ENCODE measurements at places on chromosomes 3 and 15.

- DNase-seq: no peak
Observed at GRCh38 chr15:73914145-73914544, 12.1 kb upstream of the LOXL1 start.

DNA sequence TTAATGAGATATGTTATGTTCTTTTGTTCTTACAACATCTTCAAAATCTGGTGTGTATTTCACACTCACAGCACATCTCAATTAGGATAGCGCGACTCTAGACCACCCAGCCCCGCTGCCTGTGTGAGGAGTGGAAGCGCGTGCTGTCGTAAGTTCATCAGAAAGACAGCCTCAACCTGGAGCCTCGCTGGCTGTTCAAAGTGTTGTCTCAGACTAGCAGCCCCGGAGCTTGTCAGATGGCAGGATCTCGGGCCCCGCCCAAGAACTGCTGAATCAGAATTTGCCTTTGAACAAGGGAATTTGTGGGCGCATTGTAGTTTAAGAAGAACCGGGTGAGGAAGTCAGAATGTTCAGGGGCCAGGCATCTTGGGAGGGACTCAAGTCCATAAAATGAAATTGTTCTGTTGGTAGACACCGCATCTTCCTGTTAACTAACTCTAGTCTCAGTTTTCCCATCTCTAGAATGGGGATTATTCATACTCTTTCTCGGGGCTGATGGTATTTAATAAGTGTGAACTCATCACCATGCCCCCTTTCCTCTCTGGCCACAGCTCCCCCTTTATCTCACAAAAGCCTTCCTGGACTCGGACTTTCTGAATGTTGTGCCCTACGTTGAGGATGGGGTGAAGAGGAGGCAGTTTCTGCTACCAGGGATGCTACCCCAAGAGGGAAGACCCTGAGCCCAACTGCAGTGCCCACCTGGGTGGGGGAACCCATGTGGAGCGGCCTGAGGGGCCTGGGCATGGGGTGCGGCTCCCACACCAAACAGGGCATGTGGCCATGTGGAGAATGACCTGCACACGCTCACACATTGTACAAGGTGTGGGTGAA is 40.4 kb downstream of the BHLHE40 start:
- no peak for DNase-seq

GRCh38 chr3:159458010-159458409 is 530.6 kb upstream of the IL12A start:
- DNase-seq: no peak

- DNase-seq: no peak
Observed at GRCh38 chr3:5806192-5806591, 618.7 kb downstream of the EDEM1 start.

DNA sequence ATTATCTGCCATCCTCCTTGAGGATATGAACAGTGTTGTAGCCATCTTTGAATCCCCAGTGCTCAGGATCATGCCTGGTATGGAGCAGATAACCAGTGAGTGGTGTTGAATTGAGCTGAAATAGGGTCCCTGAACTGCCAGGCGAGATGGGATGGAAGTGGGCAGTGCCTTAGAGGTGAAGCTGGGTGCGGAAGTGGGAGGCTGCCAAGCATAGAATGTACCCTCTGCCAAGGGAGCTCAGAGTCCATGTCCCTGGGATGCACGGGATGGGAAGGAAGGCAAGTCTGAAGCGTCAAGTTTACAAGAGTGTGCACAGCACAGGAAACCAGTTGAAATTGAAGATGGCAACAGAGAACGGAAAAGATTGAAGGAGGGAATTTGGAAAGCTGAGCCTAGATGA is 147.0 kb downstream of the CACNA1D start:
- DNase-seq: no peak

GRCh38 chr3:42117175-42118008 is 26.2 kb downstream of the TRAK1 start:
- DNase-seq: no peak

- no peak for DNase-seq
Observed at GRCh38 chr15:97140216-97140615, 809.7 kb downstream of the NR2F2 start.

DNA sequence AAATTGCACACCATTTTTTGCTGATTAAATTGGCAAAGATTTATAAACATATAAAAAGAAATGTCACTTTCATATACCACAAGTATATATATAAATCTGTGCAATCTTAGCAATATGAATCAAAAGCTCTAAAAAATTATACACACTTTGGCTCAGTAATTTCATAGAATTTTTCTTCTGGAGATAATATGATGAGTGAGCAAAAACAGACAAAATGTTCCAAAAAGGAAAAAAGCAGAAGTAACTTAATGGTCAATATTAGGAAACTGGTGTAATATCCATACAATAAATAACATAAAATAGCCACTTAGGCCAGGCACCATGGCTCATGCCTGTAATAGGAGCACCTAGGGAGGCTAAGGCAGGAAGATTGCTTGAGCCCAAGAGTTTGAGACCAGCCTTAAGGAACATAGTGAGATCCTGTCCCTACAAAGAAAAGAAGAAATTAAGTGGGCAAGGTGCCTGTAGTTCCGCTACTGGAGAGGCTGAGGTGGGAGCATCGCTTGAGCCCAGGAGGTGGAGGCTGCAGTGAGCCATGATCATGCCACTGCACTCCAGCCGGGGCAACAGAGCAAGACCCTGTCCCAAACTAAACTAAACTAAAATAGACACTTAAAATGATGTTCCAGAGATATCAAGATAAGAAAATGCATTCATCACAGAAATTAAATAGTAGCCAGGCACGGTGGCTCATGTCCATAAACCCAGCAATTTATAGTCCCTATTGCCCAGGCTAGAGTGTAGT is 52.1 kb downstream of the TFDP2 start:
- DNase-seq: no peak

GRCh38 chr15:58214591-58215340 is 76.6 kb downstream of the AQP9 start:
- no peak for DNase-seq

GRCh38 chr15:50676799-50677483 is 9.7 kb downstream of the TRPM7 start:
- DNase-seq: no peak

DNA sequence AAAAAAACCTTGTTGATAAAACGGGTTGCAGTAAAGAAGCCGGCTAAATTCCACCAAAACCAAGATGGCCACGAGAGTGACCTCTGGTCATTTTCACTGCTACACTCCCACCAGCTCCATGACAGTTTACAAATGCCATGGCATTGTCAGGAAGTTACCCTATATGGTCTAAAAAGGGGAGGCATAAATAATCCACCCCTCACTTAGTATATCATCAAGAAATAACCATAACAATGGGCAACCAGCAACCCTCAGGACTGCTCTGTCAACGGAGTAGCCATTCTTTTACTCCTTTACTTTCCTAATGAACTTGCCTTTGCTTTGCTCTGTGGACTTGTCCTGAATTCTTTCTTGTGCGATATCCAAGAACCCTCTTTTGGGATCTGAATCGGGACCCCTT is 14.4 kb upstream of the CDC25A start:
- DNase-seq: peak; percentile 41

DNA sequence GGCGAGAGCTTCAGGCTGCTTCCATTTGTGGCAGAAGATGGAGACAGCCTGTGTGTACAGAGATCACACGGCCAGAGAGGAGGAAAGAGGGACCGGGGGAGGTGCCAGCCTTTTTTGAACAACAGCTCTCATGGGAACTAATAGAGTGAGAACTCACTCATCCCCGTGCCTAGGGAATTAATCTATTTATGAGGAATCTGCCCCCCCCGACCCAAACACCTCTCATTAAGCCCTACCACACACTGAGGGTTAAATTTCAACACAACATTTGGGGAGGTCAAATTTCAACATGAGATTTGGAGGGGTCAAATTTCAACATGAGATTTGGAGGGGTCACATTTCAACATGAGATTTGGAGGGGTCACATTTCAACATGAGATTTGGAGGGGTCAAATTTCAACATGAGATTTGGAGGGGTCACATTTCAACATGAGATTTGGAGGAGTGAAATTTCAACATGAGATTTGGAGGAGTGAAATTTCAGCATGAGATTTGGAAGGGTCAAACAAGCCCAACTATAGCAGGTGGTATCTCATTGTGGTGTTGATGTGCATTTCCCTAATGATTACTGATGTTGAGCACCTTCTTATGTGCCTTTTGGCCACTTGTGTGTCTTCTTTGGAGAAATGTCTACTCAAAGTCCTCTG is 20.6 kb upstream of the RFTN1 start:
- DNase-seq: no peak

DNA sequence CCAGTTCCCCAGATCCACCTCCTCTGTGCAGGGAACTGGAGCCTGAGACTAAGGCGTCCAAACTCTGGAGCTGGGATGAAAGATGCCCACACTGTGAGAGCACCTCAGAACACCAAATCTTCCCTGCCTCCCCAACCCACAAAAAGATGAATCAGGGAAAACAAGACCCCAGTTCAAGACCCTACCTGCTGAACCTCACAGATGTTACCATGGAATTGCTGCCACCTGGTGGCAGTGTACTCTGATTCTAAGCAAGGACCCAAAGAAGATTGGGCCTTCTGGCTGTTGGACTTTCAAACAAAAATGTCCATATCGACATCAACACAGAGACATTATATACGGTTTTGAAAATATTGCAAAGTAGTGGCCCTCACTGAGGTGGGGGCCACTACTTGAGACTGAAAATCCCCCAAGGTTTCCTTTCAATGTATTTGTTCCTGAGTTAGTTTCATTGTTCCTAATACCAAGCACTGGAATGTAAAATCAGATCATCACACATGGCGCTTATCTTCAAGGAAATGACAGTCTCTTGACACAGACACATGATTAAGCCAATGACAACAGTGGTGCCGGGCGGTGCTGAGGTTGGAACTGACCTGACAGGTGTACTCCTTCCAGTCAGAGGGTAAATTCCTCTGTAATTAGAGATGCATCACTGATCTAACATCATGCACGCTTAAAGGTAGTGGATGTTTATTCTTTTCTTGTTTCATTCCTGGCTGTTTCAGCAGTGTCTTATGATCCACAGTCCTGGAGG is 67.6 kb downstream of the SLC6A11 start:
- DNase-seq: no peak

- DNase-seq: no peak
Observed at GRCh38 chr3:189235214-189235613, 63.4 kb downstream of the TPRG1 start.

- DNase-seq: no peak
Observed at GRCh38 chr15:39497759-39498565, 82.9 kb upstream of the THBS1 start.

GRCh38 chr15:89462198-89462912 is 34.0 kb downstream of the RHCG start:
- no peak for DNase-seq

DNA sequence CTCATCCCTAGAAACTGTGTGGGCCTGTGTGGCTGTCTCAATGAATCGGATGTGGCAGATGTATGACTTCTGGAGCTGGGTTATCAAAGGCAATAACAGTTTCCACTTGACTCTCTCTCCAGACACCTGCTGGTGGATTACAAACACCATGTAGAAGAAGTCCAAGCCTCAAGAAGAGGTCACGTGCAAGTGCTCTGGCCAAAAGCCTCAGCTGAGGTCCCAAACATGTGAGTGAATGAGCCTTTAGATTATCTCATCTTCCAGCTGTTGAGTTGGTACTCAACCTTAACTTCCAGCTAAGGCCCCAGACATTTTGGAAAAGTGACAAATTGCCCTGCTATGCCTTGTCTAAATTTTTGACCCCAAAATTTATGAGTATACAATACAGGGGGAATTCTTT is 42.7 kb upstream of the IL12A start:
- no peak for DNase-seq

DNA sequence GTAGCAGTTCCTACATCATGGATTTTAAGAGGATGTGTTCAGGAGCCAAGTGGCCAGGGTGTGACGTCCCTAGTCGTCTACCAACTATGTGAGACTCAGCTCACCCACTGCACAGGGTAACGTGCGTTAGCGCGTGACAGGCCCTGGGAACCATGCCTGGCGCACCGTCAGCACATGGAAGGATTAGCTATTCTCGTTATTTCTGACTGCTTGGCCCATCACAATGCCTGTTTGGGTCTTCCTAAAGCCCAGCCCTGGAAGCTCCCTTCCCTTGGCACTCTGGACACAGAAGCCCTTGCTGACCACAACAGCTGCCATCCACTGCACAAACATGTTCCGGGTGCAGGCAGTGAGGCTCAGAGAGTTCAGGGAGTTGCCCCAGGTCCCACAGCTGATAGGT is 91.0 kb upstream of the RPL32 start:
- no peak for DNase-seq

All from HAP-1 (cell line).